ENCODE measurements at places on chromosomes 2 and 18.

DNA sequence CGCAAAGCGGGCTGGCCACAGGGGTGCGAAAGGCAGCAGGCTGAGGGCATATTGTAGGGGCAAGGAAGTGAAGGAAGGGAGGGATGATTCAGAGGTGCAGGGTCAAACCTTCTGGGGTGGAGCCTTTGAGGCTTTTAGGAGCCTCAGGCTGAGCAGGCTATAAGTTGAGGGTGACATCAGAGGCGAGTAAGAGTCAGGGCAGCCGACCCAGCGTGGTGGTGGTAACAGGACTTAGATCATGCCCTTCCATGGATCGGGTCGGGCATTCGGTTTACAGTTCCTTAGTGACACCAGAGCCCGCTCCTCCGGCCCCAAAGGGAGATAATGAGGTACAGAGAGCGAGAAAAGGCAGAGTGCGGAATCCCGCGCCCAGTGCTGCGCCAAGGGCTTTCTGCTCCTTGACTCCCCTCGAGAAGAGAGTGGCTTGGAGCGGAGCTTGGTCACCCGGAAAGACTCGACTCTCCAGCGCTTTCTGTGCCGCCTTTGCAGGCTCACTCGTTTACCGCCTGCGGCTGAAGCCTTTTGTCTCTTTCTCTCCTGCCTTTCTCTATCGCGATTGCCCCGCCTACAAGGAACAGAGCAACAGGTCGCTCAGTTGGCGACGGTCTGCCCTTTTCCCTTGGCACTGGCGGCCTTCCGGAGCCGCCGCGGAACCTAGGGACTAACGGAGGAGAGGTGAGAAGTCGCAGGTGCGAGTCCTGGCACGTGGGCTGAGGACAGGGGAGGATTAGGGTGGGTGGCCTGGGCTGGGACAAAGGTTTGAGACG lies 720 bp downstream of the LBX2 start:
- DNase-seq = no peak

GRCh38 chr2:153875801-153876466 lies 4.2 kb downstream of the GALNT13 start:
- DNase-seq = no peak

DNA sequence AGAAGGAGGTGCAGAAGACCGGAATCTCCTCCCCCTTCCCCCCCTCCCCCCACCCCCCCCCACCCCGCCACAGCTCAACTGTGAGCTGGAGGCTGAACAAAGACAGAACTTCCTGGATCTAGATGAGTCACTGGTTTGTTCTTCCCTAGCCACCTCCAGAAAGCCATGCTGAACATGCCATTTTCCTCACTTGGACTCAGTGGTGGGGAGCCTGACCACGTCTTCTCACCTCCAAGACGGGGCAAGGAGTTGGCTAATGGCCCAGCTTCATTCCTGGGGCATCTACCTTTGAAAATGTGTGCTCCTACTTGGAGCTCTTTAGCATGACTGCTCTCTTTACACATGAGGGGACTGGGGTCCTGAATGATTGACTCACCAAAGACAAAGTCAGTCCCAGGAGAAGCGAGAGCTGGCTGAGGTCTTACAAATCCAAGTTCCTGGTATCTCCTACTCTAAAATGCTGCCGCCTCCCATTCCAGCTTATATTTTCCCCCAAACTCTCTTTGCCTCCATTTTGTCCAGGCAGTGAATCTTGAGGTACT lies 22.6 kb upstream of the FZD5 start:
- no peak for DNase-seq

DNA sequence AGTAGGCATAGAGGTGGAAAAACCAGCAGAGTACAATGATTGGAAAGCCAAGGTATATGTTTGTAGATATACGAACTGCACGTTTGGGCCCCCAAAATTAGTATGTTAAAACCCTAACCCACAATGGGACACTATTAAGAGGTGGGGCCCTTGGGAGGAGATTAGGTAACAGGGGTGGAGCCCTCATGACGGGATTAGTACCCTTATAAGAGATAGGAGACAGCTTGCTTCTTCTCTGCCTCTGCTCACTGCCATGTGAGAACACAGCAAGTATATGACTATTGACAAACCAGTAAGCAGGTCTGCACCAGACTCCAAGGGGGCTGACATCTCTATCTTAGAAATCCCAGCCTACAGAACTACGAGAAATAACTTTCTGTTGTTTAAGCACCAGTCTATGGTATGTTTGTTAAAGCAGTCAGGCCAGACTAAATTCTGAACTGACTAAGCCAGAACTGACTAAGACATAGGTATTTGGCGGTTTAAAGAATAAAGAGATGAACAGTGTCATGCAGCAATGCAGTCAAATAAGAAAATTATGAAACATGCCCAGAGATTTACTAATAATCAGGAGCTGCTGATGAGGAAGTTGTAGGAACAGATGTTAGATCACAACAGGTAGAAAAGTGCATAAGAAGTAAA lies 182.9 kb downstream of the DYM start:
- no peak for DNase-seq

DNA sequence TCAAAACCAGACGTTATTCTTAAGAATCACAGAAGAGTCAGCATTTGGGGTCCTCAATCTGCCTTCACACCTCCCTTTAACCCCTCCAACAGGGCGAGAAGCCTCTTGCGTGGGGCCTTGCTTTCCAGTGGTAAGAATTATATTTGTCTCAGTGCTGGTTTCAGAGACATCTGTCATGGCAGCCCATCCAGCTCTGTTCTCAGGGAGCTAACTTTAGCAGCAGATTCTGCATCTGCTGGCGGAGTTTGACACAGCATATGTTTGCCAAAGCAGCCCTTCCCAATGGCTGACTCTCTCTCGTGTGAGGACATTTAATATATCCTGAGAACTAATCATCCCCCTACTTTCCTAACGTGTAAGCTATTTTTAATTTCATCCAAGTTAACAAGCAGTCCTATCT lies 91.5 kb upstream of the BCL11A start:
- DNase-seq = no peak

- DNase-seq = no peak
These were observed 151.7 kb upstream of the L3MBTL4 start for GRCh38 chr18:6566338-6566911.

- DNase-seq = no peak
These were observed 123.2 kb downstream of the B3GNT2 start for GRCh38 chr2:62319070-62319469.

DNA sequence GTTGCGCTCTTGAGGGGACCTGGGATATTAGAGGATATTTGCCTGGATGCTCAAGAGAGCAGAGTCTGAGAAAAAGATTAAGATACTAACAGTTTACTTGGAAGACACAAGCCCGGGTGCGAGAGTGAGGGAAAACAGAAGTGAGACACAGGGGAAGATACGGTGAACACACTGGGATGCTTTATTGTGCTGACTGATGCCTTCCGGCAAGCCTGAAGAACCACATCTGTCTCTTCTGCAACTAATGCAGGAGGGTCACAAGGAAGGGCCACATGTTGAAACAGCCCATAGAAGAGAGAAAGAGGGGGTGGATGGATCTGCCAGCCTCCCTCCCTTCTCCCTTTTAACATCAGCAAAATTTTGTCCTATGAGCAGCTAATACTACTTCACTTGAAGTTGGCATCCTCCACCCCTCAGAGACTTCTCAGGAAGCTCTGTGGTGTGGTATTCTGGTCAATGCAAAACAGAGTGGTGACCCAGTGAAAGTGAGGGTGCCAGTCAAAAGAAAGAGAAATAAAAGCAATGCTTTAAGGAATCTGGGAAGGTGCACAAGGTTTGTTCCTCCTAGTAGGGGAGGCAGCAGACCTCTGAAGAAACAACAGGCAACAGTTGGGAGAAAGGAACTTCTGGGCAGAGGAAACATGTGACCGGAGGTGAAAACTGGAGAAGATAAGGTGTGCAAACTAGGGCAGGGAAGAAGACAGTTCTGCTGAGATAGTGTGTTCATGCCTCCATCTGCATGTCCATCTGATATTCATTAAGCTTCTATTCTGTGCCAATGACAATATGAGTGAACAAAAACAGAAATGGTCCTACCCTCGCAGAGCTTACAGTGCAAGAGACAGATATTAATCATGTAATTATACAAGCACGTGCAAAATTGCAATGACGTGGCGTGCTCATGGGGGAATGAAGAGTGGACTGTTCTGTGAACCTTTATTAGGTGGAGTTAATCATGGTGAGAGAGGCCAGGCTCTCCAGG lies 107.1 kb downstream of the LYPD6B start:
- no peak for DNase-seq

GRCh38 chr2:176818617-176819016 lies 394.0 kb upstream of the HNRNPA3 start:
- no peak for DNase-seq

DNA sequence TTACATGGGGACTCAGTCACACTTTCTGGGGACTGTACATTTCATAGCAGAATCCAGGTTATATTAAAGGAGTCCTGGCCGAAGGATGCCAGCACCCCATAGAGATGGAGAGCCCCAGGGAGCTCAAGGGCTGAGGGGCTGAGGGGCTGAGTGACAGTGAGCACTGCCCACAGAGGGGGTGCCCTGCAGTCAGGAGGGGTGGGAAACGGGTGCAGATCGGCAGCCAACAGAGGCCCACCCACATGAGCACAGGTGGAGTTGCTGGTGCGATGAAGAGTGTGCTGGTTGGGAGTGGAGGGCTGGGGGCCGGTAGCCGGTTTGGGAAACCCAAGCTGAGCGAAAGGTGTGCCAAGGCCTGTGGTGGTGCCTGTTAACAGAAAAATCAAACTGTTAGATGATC lies 32.1 kb downstream of the TPRKB start:
- DNase-seq = no peak

- DNase-seq = no peak
These were observed 878.4 kb downstream of the CPS1 start for GRCh38 chr2:211434773-211435172.

GRCh38 chr2:195848119-195848899 lies 191.3 kb downstream of the SLC39A10 start:
- no peak for DNase-seq

- peak; percentile 12 for DNase-seq
These were observed 89.9 kb upstream of the CDCA7 start for GRCh38 chr2:173264603-173265366.

DNA sequence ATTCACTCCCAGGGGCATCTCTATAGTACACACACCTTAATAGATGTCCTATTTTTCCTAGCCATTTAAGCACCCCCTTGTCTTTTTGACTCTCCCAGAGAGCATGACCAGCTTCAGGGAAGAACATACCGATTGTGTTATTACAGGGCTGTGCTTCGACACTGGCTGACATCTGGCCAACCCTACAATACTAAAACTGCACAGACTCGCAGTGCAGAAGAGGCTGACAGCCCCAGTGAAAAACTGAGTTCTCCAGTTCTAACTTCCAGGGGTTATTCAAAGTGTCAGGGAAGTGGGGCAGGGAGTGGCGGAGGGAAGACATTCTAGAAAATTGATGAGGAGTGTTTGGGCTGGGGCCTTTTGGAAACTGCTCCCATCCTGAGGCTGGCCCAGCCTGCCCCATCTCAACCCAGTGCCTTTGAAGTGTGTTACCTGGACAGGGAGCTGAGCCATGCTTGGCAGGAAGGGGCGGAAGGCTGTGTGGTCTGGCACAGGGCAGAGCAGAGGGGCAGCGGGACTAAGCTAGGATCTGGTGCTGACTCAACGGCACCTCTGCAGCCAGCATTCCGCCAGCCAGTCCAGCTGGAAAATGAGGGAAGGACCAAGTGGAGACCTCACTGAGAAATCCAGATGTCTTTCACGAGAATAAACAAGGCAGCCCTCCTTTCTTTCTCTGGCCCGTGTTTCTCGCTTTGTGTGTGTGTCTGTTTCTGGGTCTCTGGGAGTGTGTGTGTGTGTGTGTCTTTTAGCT lies 15.4 kb upstream of the IGFBP5 start:
- DNase-seq = no peak

- DNase-seq = no peak
These were observed 62.0 kb upstream of the CAB39 start for GRCh38 chr2:230650585-230651137.

DNA sequence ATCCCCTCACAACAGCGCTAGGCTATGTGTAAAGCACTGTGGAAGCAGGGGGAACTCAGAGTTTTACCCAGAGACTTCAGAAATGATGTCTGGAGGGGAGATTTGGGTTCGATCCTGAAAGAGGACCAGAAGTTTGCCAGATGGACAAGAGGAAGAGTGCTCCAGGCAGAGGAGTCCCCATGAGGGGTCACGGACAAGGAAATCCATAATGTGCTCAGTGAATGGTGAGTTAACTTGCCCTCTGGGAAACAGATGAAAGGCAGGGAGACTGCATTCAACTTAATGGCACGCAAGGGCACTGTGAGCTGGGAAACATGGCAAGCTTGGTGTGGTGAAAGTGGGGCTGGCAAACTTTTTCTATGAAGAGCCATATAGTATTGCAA lies 6.0 kb upstream of the ASAP2 start:
- DNase-seq = no peak

- no peak for DNase-seq
These were observed 162.6 kb downstream of the PDE11A start for GRCh38 chr2:177909962-177910361.

DNA sequence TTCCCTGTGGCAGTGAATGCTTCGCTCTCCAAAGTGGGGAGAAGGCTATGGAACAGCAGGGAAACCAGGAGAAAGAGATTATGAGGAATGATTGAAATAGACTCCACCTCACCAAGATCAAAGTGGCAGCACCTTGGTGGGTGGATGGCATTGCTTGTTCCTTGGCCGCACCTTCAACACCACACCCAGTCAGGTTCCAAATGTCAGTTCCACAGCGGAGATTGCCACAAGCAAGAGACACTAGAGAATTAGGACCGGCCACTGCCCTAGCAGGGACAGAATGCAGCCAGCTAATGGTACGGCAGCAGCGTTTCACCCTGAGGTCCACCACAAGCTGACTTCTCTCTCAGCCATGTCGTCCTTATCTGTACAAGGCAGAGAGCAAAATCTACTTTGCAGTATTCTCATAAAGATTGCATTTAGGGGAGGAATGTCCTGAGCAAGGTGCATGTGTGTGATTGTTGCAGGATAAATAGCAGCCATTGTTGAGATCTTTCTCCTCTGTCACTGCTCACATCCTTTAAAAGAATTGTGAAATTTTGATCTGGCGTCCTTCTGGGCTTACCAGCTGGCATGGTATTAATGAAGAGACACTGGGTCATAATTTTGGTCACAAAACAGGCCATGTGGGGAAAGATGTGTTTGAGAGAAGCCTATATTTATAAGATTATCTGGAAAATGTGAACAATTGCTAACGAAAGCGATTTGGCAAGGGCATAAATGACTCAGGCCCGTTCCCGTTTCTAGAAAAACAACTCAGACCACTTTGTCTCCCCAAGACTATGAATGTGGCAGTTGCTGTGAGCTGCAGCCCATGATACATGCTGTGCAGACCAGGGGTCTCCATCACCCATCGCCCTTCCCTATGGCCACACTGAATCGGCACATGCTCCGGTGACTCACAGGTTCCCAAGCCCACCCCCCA lies 228.6 kb upstream of the ID2 start:
- no peak for DNase-seq

DNA sequence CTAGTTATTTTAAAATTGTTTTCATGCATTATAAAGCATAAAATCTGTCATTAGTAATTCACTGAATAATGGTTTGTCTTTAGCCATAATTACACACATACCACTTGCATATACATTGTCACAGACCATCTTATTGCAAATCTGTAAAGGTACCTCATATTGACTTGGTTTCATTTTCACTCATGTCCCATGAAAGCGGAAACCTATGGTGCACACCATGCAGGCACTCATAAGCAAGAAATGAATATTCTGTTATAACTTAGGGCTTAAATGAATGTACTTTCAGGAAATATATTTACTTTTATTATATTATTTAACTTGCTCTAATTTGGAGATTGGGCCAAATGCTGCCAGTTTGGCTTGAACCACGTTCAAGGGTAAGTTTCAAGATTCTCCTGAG lies 29.2 kb upstream of the STK17B start:
- no peak for DNase-seq

Measured in renal cortex interstitium (tissue), 15 donors.